ENCODE measurements at places on chromosomes 6 and 20. TPM values are rescaled to one million over a fixed set of nuclear protein-coding genes. Genes with fewer than 3 reads are reported as not detected.

- DNase-seq, result no peak
Measured at GRCh38 chr20:61577065-61577464, 325.0 kb downstream of the CDH4 start.

DNA sequence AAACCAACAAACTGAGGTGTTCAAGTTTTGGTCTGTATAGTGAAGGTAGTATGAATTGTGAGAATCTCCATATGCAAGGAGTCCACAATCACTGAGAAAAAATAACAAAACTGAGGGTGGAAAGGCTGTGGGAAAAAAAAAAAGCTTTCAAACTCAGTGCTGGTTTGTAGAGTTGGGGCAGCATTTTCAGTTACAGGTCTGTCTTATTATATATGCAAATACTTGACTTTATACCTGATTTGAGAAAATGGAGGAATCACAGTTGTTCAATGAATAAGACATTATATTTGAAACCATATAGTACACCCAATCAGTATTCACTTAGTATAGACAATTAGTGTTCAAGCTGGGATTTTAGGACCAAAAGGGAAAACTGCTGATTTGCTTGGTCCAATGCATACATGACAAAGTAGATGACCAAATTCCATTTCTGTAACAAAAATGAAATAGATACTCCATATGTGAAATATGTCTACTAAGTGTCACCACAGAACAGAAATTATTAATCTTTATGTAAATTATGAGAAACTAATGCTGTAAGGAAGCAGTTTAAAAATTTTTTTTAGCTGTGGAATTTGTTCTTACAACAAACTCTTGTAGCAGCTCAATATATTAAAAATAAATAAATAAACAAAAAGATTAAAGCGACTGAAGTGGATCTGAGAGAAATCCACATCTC is 187.7 kb downstream of the ASCC3 start:
- DNase-seq, result no peak

DNA sequence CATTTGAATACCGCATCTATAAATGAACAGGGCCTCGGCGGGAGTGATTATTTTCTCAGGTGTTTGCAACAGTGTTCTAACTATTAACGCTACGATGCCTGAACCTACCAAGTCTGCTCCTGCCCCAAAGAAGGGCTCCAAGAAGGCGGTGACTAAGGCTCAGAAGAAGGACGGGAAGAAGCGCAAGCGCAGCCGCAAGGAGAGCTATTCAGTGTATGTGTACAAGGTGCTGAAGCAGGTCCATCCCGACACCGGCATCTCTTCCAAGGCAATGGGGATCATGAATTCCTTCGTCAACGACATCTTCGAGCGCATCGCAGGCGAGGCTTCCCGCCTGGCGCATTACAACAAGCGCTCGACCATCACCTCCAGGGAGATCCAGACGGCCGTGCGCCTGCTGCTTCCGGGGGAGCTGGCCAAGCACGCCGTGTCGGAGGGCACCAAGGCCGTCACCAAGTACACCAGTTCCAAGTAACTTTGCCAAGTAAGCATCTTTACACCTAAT is 70.9 kb downstream of the HFE start:
- DNase-seq, result no peak

GRCh38 chr6:159168536-159169192 is 536 bp upstream of the FNDC1 start:
- peak; percentile 64 for DNase-seq

GRCh38 chr6:130520221-130520620 is 154.4 kb downstream of the TMEM200A start:
- no peak for DNase-seq

- DNase-seq, result no peak
Measured at GRCh38 chr20:60008130-60008808, 50.0 kb downstream of the CDH26 start.

- peak; percentile 95 for DNase-seq
Measured at GRCh38 chr6:161439093-161439492, 165.2 kb upstream of the AGPAT4 start.

DNA sequence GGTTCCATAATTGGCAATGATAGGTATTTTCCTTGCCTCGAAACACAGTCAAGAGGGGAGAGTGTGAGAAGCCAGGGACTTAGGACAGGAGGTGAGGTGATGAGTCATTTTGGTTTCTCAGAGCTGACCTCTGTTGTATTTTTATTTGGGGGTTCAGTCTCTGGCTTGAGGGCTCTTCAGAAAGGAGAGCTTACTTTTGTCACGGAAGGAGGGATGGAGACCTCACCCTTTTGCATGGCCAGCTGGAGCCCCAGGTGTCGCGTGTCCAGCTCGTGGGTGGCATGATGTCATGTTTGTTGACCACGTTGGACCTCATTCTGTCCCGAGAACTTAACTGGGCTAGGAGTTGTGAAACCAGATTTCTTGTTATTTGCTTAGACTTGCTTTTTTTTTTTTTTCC is 293.9 kb downstream of the QKI start:
- DNase-seq, result no peak

DNA sequence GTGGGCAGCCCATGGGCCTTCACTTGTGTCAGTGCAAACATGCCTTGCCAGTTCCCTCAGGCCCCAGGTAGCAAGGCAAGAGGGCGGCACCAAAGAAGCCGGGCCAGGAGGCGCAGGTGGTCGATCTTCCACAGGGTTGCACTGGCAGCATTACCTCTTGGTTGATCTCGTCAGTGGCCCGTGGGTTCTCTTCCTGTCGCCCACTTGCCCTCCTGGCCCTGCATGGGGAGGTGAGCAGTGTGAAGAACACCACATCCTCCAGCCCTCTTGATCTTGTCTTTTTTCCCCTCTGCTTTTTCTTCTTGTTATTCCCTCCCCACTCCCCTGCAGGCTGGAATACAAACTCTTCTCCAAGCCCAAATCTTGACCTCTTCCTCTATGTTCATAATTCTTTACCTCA is 3.0 kb upstream of the CST11 start:
- DNase-seq, result no peak

GRCh38 chr20:63876489-63877036 is 11.5 kb downstream of the TPD52L2 start:
- DNase-seq, result no peak

DNA sequence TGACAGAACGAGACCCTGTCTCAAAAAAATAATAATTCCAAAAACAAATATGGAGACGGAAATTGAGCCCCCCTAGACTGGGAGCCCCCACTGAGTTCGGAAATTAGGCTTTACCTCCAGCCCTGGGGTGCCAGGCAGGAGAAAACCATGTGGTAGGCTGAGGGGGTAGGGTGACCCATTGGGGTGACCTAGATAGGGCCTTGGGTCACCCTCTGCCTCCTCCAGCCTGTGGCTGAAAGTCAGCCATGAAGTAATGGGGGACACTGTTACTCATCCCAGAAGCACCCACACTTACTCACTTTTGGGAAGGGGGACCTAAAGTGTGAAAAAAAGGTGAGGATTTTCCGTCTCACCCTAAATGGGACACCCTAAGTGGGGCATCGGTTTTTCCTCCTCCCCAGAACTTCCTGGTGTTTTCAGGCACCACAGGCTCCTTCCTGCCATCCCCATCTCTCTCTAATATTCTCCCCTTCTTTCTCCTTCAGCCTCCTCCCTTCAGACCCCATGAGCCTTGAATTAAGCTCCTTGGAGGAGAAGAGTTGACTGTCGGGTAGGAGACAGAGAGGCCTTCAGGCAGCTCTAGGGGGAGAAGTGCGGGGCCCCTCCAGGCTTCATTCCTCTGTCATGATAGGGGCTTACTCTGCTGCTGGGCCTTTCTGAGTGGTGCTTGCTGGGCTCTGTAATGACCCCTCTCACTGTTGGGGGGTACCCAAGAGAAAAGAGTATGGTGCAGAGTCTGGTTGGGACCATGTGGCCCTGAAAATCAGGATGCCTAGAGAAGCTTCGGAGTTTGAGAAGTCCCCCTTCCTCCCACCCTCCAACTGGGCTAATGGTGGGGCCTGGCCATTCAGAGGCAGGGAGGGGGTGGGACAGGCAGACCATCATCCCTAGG is 2.4 kb downstream of the LTB start:
- DNase-seq, result no peak

- no peak for DNase-seq
Measured at GRCh38 chr6:140857739-140858380, 1274.9 kb upstream of the GJE1 start.

DNA sequence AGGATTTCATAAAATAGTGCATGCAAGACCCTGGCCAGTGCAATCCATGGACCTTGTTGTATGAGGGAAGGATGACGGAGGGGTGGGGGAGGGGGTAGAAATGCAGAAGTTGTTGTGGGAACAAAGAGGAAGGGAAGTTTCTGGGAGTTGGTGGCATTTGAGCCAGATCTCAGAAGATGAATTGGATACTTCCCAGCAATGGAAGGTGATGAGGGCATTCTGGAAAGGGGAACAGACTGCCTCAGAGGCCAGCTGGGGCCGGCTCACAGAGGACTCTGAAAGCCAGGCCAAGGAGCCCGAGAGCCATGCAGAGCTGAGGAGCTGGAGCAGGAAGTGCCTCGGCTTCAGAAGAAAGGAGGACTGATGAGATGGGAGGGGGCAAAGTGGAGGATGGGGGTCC is 2.7 kb downstream of the TMEM74B start:
- no peak for DNase-seq

Gene CD109
- 1.7 TPM for total RNA-seq

Gene SLC26A8
- not detected for total RNA-seq

Gene TP53TG5
- 0.32 TPM for total RNA-seq

Gene C6orf132
- 1.7 TPM for total RNA-seq

Gene MYB
- total RNA-seq, result 0.56 TPM

Gene CFAP61
- not detected for total RNA-seq

Gene PAX1
- not detected for total RNA-seq

Data from cardiac muscle cell (in vitro differentiated cells and primary cell).